Testis (tissue), 5 donors: ENCODE measurements at places on chromosomes 7 and 10. TPM values are rescaled to one million over a fixed set of nuclear protein-coding genes. Genes with fewer than 3 reads are reported as not detected.

DNA sequence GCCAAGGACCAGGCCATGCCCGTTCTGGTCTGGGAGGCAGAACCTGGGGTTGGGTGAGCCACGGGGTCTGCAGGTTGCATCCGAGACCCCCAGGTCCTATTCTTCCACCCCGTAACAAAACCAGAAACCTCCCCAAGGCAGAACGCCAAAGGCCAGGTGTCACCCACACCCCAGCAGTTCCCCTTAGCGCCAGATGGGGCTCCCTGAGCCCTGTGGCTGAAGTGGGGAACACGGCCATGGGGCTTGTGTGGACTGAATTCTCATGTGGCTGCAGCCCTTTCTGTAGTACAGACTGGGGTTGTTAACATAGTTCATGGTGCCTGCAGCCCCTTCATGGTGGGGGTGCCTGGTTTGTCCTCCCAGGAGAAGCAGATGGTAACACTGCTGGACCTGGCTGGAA lies 10.2 kb downstream of the BRI3 start:
- H3K4me3 ChIP-seq: no peak overlapping the region
- no peaks in the 10 kb centered on the region for H3K36me3 ChIP-seq
- H3K27me3 ChIP-seq: no peaks in the 10 kb centered on the region
- peaks cover 11% of the 10 kb centered on the region for H3K4me1 ChIP-seq

GRCh38 chr7:31408140-31408729 lies 67.7 kb upstream of the NEUROD6 start:
- no peaks in the 10 kb centered on the region for H3K36me3 ChIP-seq
- no peak for DNase-seq

Gene WNT8B
- not detected for total RNA-seq

Gene MKI67
- 7.2 TPM for total RNA-seq

Gene TRIM50
- total RNA-seq: 16.3 TPM

Gene LIPK
- total RNA-seq: not detected
